ENCODE measurements at places on chromosomes 5 and 9. TPM values are rescaled to one million over a fixed set of nuclear protein-coding genes. Genes with fewer than 3 reads are reported as not detected.

PCDHGA4 gene
- 0.63 TPM for total RNA-seq

GRCh38 chr5:143448518-143448917, 45.0 kb upstream of the NR3C1 start:
- no peaks in the 10 kb centered on the region for H3K36me3 ChIP-seq
- H3K27ac ChIP-seq = no peak overlapping the region
- DNase-seq = no peak
- no peak overlapping the region for H3K4me3 ChIP-seq

- H3K27ac ChIP-seq = no peak overlapping the region
- H3K4me1 ChIP-seq = no peaks in the 10 kb centered on the region
- H3K27me3 ChIP-seq = no peaks in the 10 kb centered on the region
- H3K36me3 ChIP-seq = no peaks in the 10 kb centered on the region
- H3K4me3 ChIP-seq = no peak overlapping the region
These were observed 23.0 kb downstream of the FGF18 start for GRCh38 chr5:171442287-171443042.

DNA sequence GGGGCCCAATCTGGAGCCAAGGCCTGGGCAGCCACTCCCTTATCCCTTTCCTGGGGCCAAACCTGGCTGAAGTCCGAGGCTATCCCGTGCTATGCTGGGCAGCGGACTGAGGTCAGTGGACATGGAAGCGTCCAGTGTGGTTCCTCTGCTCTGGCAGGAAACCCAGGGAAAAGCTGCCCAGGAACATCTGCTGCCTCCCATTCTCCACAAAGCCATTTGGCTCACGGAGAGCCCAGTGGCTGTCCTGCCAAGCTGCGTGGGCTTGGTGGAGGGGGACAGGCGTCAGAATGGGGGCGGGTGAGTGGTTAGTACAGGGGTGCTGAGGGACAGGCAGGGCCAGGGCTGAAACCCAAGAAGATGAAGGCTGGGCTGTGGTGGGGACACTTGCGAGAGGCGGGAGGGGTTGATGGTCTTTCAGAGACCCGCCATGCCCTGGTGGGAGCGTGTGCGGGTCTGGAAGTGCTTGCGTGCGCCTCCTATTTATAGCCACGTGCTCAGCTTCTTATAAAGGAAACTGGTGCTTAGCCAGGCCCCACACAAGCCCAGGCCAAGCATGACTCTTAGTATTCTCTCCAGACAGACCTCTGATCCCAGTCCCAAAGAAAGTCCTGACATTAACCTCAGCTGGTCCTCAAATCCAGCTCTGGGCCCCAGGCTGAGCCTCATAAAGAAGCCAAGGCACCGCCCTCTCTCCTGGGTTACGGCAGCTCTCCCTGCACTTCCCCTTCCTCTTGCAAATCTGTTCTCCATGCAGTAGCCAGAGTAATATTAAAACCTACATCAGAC, 9.4 kb upstream of the SLC6A7 start:
- no peaks in the 10 kb centered on the region for H3K36me3 ChIP-seq
- no peaks in the 10 kb centered on the region for H3K4me1 ChIP-seq
- no peak overlapping the region for H3K4me3 ChIP-seq
- no peaks in the 10 kb centered on the region for H3K27me3 ChIP-seq

CDH9 gene
- not detected for total RNA-seq

PGGT1B gene
- total RNA-seq = 49.1 TPM

CFAP157 gene
- 0.38 TPM for total RNA-seq

TMEM171 gene
- 0.39 TPM for total RNA-seq

SLC6A18 gene
- not detected for total RNA-seq

DNA sequence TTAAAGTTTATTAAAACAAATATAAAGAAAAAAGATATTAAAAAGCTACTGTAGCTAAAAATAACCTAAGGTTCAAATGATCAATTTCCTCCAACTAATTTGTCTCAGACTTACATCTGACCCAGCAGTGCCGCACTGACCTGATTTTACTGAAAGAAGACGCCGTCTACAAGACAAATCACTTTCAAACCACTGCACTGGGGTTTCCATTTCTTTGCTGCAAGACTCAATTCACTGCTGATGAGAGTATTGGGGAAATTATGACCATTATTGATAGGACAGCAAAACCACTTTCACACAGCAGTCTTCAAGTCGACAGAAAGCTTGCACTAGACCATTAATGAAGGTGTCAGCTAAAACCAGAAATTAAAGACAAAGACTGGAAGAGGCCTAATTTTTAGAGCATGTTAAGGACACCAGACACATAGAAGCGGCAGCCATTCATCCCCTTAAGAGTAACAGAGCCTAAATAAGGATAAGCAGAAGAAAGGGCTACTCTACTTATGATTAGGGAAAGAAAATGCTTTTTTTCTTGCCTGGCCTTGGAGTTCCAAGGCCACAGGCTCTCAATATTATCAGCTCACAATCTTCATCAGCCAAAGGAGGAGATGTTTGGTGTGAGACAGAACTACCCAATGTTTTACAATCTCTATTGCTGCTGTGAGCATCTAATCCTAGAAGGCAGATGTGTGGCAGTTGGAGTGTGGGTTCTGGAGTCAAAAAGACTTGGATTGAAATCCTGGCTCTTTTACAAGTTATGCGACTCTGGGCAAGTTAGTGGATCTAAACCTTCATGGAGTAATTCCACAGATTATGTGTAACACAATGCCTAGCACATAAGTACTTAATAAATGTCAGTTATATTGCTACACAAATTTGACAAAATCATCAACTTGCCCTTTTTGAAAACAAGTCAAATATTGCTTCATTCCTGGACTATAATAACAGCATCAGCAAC, 190.7 kb downstream of the MAPKAP1 start:
- no peaks in the 10 kb centered on the region for H3K36me3 ChIP-seq
- DNase-seq = no peak
- H3K27ac ChIP-seq = no peak overlapping the region
- H3K27me3 ChIP-seq = no peaks in the 10 kb centered on the region

GRCh38 chr9:76519075-76519835, 60.3 kb downstream of the GCNT1 start:
- H3K4me3 ChIP-seq = no peak overlapping the region
- no peak for DNase-seq
- H3K36me3 ChIP-seq = no peaks in the 10 kb centered on the region
- H3K27me3 ChIP-seq = peaks cover 3% of the 10 kb centered on the region

SEMA6A gene
- total RNA-seq = not detected

MAMDC4 gene
- 3.7 TPM for total RNA-seq

DNA sequence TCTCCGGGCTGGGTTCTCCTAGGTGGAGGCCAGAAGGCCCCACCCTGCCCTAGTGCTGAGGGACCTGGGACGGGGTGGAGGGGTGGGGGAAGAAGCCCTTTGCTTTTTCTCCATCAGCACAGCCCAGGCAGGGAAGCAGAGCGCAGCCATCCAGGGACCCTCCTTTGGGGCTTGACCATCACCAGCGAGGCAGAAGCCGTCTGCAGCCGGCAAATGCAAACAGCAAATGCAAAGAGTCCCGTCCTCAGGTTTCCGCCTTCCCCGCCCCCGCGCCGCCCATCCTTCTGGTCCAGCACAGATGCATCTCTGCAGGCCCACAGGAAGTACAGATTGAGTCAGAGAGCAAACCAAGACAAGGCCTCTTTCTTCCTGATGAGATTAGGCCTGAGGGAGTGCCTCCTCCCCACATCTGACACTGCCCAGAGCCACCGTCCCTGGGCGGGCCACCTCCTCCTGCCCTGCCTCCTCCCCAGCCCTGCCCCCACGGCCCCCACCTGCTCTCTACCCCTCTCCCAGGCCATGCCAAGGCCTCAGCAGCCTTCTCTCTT, 23.4 kb downstream of the CORO2A start:
- DNase-seq = no peak
- H3K4me1 ChIP-seq = peaks cover 24% of the 10 kb centered on the region
- no peak overlapping the region for H3K4me3 ChIP-seq
- H3K27ac ChIP-seq = no peak overlapping the region
- H3K36me3 ChIP-seq = no peaks in the 10 kb centered on the region

GRCh38 chr5:167767795-167768194, 523.6 kb upstream of the WWC1 start:
- H3K27me3 ChIP-seq = no peaks in the 10 kb centered on the region
- DNase-seq = no peak
- H3K36me3 ChIP-seq = no peaks in the 10 kb centered on the region
- H3K4me1 ChIP-seq = no peaks in the 10 kb centered on the region
- no peak overlapping the region for H3K27ac ChIP-seq

DNA sequence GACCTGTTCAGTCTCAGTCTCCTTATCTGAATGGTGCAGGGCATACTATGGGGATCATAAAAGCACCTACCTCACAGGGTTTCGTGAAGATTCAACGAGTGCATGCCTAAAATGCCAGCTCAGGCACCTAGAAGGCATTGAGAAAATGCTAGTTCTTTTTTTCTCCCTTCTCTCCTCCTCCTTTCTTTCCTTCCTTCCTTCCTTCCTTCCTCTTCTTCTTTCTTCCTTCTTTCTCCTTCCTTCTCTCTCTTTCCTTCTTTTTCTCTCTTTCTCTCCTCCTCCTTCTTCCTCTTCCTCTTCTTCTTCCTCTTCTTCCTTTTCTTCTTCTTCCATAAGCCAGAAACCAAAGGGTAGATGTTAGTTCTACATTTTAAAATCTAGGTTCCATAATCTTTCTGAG, 12.3 kb upstream of the RAB14 start:
- no peak overlapping the region for H3K27ac ChIP-seq
- no peaks in the 10 kb centered on the region for H3K4me1 ChIP-seq
- H3K4me3 ChIP-seq = no peak overlapping the region
- no peak for DNase-seq
- H3K36me3 ChIP-seq = no peaks in the 10 kb centered on the region

DNA sequence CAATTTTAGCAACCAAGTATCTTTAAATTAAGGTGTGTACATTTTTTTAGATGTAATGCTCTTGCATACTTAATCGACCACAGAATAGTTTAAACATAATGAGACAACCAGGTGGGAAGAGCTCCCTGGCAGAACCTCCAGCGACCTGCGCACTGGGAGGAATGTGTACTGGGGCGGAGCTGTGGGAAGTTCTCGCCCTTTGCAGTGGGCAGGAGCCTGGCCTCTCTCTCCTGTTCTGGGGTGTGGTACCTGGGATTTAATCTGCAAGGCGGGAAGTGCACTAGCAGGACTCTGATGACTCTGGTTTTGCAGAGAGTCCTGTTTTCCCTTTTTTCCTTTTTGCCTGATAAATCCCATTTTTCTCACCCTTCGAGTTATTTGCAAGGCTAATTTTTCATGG, 150.7 kb downstream of the SLC28A3 start:
- no peak overlapping the region for H3K4me3 ChIP-seq
- H3K4me1 ChIP-seq = no peaks in the 10 kb centered on the region
- H3K27ac ChIP-seq = no peak overlapping the region
- no peaks in the 10 kb centered on the region for H3K27me3 ChIP-seq

DNA sequence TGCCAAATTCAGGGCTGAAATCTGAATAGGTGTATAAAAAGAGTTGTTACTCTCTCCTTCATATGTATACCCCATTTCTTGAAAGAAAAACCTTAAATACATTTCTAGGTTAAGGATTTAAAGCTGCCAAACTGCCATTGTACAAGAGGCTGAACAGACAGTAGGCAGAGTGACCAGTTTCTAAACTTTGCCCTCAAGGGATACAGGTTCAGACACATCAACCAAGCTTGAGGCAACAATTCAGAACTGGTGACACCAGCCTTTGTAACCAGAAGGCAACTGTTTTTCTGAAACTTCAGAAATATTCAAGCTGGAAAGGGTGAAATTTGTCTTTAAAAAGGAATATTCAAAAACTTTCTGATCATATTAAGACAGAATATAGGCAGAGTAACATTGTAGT, 47.5 kb downstream of the FAM114A2 start:
- H3K36me3 ChIP-seq = peaks cover 7% of the 10 kb centered on the region
- no peak for DNase-seq
- no peak overlapping the region for H3K4me3 ChIP-seq
- no peak overlapping the region for H3K27ac ChIP-seq
- H3K4me1 ChIP-seq = no peaks in the 10 kb centered on the region

DNA sequence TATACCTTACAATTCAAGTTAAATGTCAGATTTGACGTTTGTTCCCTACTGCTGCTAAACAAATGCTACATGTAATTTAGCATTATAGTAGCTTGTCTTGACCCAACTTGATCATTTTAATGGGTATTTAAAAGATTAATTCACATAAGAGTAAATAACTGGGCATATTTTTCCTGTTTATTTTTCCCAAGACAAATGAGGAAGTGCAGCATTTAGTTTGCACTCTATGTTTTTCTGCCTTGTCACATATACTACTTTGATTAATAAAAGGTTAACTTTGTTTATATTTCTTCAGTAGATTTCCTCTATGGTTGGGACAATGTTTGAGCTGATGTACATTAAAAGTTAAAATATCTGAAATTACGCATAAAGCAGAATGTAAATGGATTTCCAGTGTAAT, 641.8 kb downstream of the PRR16 start:
- H3K27me3 ChIP-seq = no peaks in the 10 kb centered on the region
- no peak for DNase-seq
- no peaks in the 10 kb centered on the region for H3K4me1 ChIP-seq

DNA sequence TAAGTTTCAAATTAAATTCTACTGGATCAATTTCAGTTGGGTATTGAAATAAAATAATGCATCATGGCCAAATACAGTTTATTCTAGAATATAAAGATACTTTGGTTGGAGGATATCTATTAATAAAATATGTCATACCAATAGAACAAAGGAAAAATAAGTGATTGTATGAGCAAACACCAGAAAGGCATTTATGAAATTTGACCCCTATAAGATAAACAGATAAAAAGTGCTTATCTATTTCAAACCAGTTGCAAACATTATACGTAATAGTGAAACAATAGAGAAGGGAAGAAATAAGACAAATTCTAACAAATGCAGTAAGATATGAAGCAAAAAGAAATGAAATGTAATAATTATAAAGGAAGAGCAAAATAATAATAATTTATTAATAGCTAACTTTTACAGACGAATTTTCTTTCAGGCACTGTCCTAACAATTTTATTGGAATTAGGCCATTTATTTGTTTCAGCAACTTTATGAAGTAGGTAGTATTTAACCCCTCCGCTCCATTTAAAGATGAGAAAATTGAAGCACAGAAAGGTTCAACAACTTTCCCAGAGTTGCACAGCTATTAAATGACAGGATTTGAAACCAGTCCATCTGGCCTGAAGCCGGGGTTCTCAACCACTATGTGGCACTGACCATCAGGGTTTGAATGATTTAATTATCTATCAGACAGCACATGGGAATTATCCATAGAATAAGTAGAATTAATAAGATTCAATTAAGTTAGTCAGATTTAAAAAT, 20.8 kb downstream of the ANKRD55 start:
- no peak overlapping the region for H3K27ac ChIP-seq
- H3K36me3 ChIP-seq = no peaks in the 10 kb centered on the region
- no peaks in the 10 kb centered on the region for H3K4me1 ChIP-seq
- H3K4me3 ChIP-seq = no peak overlapping the region
- no peak for DNase-seq

- H3K27me3 ChIP-seq = no peaks in the 10 kb centered on the region
- H3K27ac ChIP-seq = peak overlapping the region; percentile 54
- no peaks in the 10 kb centered on the region for H3K36me3 ChIP-seq
- peak; percentile 29 for DNase-seq
These were observed 10.4 kb downstream of the PTCH1 start for GRCh38 chr9:95506428-95506677.

SLC46A2 gene
- not detected for total RNA-seq

GRCh38 chr5:173907686-173908371, 19.7 kb downstream of the CPEB4 start:
- H3K4me1 ChIP-seq = peaks cover 8% of the 10 kb centered on the region
- no peaks in the 10 kb centered on the region for H3K36me3 ChIP-seq
- H3K27ac ChIP-seq = no peak overlapping the region
- no peak overlapping the region for H3K4me3 ChIP-seq
- no peak for DNase-seq

GABRA6 gene
- total RNA-seq = not detected
